GM03348 (cell line): ENCODE measurements at places on chromosomes 5 and 9.
A peak's percentile ranks its signal among the peaks of the same experiment; 100 is the strongest.

DNA sequence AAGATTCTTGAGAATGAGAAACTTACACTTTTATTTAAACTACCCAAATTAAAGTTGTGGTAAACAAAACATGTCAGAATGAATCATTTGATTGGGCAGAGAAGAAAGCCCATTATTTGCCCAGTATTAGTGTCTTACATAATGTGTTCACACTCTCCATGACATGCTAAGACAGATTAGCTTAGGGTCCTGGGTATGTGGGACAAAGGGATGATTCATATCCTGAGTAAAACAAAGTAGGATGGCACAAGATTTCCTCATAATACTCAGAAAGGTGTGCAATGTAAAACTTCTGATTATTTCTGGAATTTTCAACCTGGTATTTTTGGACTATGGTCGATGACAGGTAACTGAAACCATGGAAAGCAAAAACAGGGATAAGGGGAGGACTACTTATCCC is 183.9 kb upstream of the POU5F2 start:
- DNase-seq = no peak

GRCh38 chr5:143040622-143041021 is 270.4 kb downstream of the ARHGAP26 start:
- DNase-seq = no peak

GRCh38 chr5:128667751-128668150 is 129.7 kb upstream of the FBN2 start:
- DNase-seq = no peak

GRCh38 chr9:132214027-132214622 is 52.3 kb downstream of the NTNG2 start:
- peak; percentile 93 for DNase-seq

DNA sequence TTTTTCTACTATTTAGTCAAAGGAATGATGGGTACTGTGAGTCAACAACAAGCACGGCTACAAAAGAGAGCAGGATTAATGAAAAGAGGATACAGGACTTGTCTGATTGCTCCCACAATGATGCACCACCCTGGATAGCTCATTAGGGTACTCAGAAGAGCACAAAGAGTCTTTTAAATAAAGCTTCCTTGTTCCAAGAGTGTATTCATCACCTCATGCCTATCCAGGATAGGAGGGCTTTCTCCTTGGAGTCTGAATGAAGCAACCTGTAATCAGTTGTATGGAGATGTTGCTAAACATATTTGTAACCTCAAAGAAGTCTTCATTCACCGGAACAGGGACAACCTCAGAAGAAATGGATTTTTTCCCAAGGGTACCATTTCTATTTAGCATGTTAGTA is 219.5 kb upstream of the TMEM161B start:
- DNase-seq = no peak

GRCh38 chr9:133116346-133117231 is 4.5 kb downstream of the RALGDS start:
- no peak for DNase-seq

GRCh38 chr5:74679966-74680365 is 5.1 kb upstream of the HEXB start:
- no peak for DNase-seq

- DNase-seq = no peak
Measured at GRCh38 chr5:26945901-26946300, 92.5 kb downstream of the CDH9 start.

DNA sequence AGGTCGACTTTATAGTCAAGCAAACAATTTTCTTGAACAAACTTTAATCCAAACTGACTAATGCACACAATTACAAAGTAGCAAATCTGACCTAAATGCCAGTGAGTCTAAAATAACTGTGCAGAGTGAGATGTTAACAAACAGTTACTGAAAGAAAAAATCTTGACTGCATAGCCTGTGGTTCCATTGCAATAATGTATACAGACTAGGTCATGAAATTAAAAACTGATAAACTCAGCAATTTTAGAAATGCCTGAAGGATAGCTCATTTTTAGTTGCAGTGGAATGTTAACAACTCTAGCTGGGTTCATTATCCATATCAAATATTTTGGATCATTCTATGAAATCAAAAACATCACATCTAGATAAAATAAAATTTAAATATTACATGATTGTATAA is 73.4 kb upstream of the CDH12 start:
- no peak for DNase-seq

DNA sequence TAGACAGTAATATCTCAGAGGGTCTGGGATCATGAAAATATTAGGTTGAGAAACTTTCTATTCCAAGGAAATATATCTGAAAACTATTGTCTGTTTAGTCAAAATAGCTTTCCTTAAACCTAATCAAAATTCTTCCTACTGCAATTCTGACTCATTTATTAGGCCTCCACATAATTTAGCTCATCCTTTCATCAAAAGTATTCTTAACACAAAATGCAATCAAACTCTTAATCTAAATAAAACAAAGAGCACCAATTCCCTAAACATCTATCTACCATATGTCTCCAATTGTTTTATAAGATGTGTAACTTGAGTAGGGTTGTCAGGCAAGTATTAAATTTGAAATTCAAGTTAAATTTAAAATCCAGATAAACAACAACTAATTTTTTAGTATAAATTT is 142.1 kb downstream of the PLK2 start:
- peak; percentile 15 for DNase-seq

DNA sequence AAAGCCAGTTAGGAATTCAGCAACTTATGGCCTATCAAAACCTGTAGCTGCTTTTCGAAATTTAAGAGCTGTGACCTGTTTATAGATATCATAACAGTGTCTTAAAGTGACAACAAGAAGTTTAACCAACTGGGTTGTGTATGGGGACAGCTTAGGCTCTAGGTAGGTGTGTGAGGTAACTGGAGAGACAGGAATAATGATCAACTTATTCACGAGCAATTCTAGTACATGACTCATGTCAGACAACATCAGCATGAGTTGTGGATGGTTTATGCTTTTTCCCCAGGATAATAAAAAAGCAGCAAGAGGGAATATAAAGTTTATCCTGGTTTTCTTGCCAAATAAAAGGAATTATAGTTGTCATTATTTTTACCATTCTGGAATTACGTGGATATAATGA is 88.6 kb downstream of the GDNF start:
- peak; percentile 23 for DNase-seq

- DNase-seq = peak; percentile 57
Measured at GRCh38 chr9:16869882-16870595, 431 bp downstream of the BNC2 start.

DNA sequence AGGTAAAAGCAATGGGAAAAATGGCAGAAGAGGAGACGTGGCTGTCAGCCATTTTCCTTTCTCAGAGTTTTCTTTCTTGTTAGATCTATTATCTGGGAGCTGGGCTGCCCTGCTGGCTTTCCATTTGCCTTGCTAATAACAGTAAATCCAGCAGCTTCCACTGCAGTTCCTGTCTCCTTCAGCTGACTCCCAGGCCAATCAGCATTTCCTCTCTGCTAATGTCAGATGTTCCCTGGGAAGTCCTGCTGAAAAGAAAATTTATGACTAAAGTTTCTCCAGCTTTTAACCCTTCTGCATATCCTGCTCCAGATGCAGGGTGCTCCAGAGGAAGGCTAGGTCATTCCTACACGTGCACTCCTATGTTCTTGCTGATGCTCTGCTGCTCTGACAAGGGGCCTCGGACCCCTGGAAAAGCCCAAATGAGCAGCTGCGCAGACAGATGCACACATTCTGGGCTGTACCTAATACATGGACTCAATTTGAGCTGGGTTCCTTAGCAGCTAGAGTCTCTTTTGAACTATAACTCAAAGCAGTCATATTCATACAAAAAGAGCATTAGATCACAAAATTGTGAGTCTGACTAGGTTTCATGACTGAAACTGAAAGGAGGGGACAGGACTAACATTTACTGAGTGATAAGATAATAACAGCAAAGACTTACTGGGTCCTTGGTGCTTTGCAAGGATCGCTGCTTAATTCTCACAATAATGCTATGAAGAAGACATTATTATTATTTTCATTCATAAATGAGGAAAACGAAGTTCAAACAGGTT is 182.2 kb downstream of the MAPKAP1 start:
- no peak for DNase-seq

- peak; percentile 17 for DNase-seq
Measured at GRCh38 chr9:101235105-101235866, 149.5 kb downstream of the BAAT start.
